ENCODE measurements at places on chromosomes 6 and 20. TPM values are rescaled to one million over a fixed set of nuclear protein-coding genes. Genes with fewer than 3 reads are reported as not detected.

The CST1 gene
- total RNA-seq, result not detected

The CRISP2 gene
- total RNA-seq, result not detected

The SLC22A16 gene
- not detected for total RNA-seq

The PAX1 gene
- total RNA-seq, result not detected

The FAM184A gene
- 0.74 TPM for total RNA-seq

The KCNQ2 gene
- total RNA-seq, result not detected

The DNMT3B gene
- total RNA-seq, result 1.1 TPM

The BPIFB4 gene
- total RNA-seq, result not detected

The PDYN gene
- not detected for total RNA-seq

The VARS1 gene
- total RNA-seq, result 68.8 TPM

The PLCB1 gene
- 46.5 TPM for total RNA-seq

The MYLK4 gene
- total RNA-seq, result 0.98 TPM

The HLA-G gene
- total RNA-seq, result not detected

The PRSS35 gene
- 3.5 TPM for total RNA-seq

The KCNQ5 gene
- total RNA-seq, result 2.6 TPM

The TSBP1 gene
- total RNA-seq, result not detected

The RIMS1 gene
- total RNA-seq, result not detected

The CAP2 gene
- 6.5 TPM for total RNA-seq

The KIAA1755 gene
- 4.9 TPM for total RNA-seq

The RUNX2 gene
- total RNA-seq, result 0.74 TPM

The SRSF3 gene
- 181 TPM for total RNA-seq

The C20orf96 gene
- 0.98 TPM for total RNA-seq

The NMBR gene
- not detected for total RNA-seq

The BANF2 gene
- total RNA-seq, result not detected

The PPARD gene
- 1.3 TPM for total RNA-seq

The SLC32A1 gene
- not detected for total RNA-seq

The CLPSL2 gene
- total RNA-seq, result not detected

The PTGIS gene
- total RNA-seq, result 1,011 TPM

The ZBTB46 gene
- total RNA-seq, result 1.1 TPM

The OPRL1 gene
- total RNA-seq, result 0.63 TPM

Measured in fibroblast of the aortic adventitia (primary cell).